Frontal cortex (tissue), 4 donors: ENCODE measurements at places on chromosomes 7 and 10. TPM values are rescaled to one million over a fixed set of nuclear protein-coding genes. Genes with fewer than 3 reads are reported as not detected.

The SCART1 gene
- total RNA-seq: under 0.01 TPM

The IQCE gene
- total RNA-seq: 17.9 TPM

The GPR141 gene
- not detected for total RNA-seq

The MDFIC gene
- total RNA-seq: 6.1 TPM

The FAM131B gene
- total RNA-seq: 73.8 TPM

GRCh38 chr10:50515420-50515819 lies 108.3 kb downstream of the SGMS1 start:
- DNase-seq: no peak

DNA sequence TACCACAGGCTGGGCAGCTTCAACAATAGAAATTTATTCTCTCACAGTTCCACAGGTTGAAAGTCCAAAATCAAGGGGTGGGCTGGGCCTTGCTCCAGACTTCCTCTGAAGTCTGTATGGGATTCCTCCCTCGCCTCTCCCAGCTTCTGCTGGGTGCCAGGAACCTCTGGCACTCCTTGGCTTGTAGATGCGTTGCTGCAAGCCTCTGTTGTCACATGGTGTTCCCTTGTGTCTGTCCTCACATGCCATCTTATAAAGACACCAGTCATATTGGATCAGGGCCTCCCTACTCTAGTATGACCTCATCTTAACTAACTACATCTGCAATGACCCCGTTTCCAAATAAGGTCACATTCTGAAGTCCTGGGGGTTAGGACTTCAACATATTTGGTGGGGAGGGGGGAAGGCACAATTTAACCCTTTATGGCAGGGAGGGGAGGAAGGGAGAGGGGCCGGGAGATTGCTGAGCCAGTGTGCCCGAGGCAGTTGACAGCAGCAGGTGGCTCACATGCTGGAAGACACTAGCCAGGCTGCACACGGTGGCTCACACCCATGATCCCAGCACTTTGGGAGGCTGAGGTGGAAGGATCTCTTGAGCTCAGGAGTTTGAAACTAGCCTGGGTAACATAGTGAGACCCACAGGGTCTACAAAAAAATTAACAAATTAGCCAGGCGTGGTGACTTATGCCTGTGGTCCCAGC lies 18.8 kb downstream of the ZNF282 start:
- DNase-seq: no peak

DNA sequence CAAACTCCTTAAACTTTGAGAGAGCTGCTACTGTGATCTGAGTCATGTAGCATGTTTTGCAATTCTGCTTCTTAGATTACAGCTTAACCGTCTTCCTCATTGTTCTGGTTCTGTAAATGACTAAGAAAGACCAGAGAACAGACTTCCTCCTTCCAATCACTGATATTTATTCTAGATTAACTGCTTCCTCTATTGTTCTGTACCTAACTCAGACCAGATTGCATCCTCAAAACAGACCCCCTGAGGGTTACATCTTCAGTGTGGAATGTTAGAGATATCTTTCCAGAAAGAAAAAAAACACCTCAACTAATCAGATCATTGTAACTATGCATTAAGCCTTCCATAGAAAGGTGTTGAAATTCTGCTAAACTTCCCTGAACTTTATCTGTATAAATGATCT lies 5.7 kb upstream of the PIP start:
- DNase-seq: no peak

DNA sequence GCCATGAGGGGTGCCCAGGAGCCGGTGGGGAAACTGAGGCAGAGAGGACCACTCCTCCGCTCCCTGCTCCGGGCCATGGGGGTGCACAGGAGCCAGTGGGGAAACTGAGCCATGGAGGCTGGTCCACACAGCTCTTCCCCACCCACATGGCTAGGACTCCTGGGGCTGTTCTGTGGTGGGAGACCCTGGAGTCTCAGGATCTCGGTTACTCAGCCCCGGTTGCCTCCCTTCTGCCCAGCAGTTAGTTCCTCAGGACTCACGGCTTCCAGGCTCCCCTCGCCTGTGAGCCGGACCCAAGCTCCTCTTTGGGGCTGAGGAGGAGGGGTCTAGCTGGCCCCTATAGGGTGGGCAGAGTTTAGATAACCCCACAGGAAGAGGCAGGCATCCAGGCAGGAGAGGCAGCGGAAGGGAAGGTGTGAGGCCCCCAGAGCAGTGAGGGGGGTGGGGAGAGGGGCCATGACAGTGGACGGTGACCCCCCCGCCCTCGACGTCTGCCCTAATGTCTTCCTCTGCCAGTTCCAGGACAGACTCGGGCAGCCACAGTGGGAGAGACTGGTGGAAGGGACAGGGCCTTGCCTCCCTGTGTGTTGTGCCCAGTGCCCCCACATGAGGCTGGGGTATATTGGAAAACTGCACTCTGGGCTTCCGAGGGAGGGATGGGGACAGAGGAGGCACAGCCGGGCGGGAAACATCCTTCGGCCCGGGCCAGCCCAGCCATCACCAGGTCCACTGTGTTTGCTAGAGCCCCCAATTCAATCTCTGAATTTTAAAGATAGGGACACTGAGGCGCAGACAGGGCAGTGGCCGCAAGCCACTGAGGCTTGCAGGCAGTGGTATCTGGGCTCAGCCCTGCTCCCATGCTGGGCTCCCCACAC lies 4.3 kb downstream of the ELFN1 start:
- no peak for DNase-seq
